ENCODE measurements at places on chromosomes 3 and 15.
A peak's percentile ranks its signal among the peaks of the same experiment; 100 is the strongest.

DNA sequence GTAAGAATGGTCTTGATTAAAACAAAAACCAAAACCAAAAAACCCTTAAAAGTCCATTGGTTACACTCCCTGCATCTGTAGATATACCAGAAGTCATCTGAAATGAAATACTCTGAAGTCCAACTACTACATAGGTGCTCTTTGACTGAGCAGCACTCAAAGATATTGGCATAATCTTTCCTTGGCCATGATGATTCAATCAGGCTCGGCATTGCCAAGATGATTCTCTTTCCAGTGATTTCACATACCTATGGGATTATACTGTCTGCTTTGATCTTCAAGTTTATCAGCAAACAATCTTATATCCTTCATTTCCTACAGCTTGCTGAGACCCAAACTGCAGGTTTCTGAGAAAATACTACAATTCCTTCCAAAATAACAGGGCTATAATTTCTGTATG lies 35.9 kb upstream of the DIPK2A start:
- DNase-seq = no peak

- DNase-seq = no peak
Observed at GRCh38 chr3:31232055-31233025, 300.4 kb upstream of the STT3B start.

- no peak for DNase-seq
Observed at GRCh38 chr3:192090586-192090985, 629.6 kb downstream of the PYDC2 start.

GRCh38 chr3:145448436-145448835 lies 712.5 kb downstream of the PLOD2 start:
- DNase-seq = no peak

DNA sequence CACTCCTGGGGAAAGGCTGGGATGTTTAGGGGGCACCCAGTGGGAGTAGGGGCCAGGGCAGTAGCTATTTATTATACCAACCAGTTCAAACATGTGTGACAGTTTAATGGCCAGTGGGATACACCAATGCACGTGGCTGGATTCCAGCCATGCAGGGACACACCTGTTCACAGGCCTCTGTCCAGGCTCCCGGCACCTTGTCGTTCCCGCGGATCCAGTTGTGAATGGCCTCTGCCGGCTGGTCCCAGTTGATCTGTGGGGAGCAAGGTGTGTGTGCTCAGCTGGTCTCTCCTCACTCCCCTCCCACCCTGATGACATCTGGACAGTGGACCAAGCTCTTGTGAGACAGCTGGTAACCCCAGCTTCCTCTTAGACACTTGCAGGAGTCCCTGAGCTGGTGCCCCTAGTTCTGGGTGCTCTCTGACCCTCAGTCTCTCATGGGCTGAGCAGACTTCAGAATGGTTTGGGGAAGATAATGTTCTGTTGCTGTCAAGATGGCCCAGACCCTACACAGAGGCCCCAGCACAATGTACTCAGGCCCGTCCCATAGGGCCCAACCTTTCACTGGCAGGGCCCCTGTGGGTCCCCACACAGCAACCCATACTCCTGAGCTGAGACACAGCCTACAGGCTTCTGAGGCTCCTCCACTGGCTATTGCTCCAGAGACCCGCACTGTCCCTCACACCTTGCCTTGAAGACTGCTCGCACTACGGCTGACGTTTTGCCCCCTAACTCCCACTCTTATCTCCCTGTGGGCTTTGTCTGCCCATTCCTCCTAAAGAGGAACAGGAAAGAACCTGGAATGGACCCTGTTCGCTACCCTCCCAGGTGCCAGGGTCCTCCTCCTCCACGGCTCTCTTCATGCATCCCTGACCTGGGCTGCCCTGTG lies 25.8 kb downstream of the ALDH1L1 start:
- DNase-seq = no peak

- DNase-seq = no peak
Observed at GRCh38 chr3:42960282-42960681, 18.8 kb upstream of the GASK1A start.

DNA sequence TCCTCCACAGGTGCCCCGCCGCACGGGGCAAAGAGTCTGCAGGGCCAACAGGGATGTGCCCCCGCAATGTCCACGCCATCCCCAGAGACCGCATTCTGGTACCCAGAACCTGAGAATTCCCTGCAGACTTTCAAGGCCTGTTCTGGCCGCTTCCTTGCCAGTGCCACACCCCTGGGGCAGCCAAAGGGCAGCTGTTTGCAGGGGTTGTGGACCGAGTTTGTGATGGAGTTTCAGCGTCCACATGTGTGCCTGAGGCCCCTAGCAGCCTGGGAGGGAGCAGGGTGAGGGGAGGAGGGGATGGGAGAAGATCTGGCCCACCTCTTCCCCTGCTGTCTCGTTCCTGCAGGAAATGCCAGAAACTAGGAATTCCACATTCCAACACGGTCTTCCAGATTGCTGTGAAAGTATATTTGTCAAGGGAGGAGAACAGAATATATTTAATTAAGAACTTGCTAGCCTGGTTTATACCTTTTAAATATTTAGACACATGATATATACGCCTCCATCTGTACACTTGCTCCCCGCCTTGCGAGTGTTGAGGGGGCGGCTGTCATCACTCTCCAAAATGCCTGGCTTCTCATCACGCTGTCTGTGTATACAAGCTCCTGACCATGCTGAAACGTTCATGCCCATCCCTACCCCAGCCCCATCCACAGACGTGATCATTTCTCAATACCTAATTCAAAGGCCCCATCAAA lies 31.1 kb upstream of the RASA2 start:
- DNase-seq = no peak

DNA sequence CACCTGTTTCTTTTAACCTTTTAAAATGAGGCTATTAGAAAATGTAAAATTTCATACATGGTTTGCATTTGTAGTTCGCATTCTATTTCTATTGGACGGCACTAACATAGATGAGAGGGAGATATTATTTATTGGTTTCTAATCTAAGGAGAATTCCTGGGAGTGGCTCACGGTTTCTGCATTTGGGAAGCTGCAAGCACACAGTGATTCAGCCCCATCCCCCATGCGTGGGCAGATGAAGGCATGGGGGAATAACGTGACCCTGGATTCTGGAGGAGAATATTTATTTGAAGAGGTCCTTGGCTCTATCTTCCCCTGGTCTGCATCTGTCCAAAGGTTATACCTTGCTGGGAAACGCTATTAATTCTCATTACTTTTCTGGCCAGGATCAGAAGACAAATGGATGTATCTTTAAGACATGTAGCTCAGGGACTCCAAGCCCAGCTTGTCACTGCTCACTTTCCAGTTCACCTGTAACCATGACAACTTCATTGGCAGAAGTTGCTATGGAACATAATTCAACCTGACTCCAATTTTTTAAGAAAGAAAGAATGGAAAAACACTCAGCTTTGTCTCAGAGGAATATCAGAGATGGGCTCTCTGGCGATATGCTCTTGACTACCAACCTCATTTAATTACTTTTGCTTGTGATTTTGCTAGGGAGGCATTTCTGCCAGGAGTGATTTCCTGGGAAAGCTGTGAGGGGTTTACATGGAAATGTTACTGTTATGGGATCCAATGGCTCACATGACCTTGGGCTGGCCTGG lies 27.2 kb upstream of the POMGNT2 start:
- DNase-seq = no peak

GRCh38 chr3:118980832-118981231 lies 53.8 kb downstream of the IGSF11 start:
- DNase-seq = no peak

DNA sequence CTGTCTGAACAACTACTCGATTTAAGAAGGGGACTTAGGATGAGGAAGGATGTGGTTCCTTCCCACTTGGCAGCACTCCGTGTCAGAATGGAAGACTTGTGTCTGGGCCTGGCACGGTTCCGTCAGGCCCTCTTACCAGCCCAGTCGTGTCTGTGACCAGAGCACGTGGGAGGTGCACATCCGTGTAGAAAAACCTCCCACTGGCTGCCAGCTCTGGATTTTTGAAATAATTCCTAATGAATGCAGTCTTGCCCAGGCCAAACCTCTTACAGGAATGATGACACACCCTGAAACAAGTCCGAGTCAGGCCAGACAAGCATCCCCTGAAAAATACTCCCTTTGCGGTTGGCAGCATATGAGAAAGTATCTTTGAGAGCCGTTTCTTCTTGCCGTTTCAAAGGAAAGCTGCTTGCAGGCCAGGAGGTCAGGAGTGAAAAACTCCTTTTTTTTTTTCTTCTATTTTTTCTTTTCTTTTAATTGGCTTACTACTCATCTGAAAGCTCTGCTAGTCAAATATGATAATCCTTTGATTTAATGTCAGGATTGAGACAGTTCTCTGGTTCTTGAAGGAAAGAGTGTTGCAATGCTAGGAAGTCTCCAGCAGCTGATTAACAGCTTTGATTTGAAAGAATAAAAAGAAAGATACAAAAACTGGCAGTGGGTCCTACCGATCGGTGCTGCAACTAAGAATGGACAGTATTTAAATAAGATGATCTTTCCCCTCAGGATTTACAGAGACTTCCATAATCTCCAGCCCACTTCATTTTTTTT lies 19.8 kb downstream of the IL1RAP start:
- DNase-seq = no peak

GRCh38 chr3:38827791-38828190 lies 11.8 kb upstream of the SCN10A start:
- DNase-seq = no peak

GRCh38 chr3:192570821-192571791 lies 156.2 kb downstream of the FGF12 start:
- peak; percentile 4 for DNase-seq

DNA sequence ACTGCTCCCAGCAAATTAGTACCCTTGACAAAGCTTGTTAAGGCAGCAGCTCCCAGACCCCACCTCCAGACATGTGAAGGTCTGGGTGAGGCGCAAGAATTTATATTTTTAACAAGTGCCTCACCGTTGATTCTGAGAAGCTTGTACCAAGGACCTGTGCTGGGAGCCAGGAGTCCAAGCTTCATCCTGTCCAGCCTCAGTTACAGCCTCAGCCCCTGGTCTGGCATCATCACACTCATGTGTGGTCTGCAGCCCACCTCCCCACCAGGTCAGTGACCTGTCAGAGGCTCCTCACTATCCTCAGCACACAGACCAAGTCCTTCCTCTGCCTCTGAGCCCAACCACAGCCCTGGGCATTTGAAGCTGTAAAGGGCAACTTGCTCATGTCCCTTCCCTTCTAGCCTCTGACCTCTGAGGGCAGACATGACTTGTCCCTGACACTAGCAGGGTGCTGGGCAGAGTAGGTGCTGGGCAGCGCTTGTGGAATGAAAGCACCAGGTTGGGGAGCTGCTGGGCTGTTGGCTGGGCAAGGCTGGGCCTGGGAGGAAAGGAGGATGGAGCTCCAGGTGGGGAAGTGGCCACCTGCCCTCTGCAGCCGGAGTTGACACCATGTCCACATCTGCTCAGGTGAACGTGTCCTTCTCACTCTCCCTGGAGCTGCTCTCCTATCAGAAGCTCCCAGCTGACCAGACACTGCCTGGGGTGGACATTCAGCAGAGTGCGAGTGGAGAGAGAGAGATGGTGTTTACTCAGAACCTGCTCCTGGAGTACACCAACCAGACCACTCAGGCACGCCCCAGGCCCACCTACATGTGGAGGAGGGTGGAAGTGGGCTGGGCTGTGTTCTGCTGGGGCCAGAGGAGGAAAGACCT lies 16.9 kb downstream of the ACAA1 start:
- DNase-seq = no peak

- no peak for DNase-seq
Observed at GRCh38 chr3:189954733-189955665, 165.7 kb downstream of the P3H2 start.

DNA sequence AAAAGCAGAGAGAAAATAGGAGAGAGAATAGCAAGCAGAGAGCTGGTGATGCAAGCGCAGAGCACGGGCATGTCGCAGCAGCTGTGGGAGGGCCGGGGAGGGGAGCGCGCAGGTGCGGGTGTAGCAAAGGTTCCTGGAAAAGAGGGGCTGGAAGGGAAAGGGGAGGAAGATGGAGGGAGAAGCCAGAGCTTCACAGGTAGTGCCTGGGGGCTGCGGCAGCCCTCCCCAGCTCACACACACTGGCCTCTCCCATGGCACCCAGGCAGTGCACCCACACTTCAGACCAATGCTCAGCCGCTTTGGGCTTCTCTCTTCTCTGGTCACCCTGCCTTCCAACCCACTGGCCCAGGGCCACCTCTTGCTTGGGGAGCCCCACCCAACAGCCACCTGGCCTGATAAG lies 72.1 kb downstream of the ADAMTS7 start:
- no peak for DNase-seq

GRCh38 chr3:60393946-60394345 lies 857.3 kb downstream of the FHIT start:
- no peak for DNase-seq

DNA sequence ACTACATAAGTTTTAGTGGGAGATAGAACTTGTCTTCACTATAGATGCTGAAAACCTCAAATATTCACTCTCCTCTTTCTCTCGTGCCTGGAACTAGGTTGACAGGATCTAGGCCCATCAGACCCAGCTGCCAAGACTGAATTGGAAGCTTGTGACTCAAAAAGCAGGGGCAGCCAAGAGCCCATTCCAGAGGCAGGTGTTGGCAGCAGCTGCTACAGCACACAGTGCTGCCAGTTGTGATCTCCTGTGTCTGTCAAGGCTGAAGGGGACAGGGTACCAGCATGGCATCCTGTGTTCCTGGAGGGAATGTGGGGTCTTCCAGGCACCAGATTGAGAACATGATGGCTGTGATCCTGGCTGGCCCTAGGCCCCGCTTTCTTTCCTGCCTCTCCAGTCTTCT lies 92.5 kb upstream of the MB21D2 start:
- DNase-seq = no peak

GRCh38 chr15:34942363-34942762 lies 27.2 kb downstream of the AQR start:
- DNase-seq = no peak

DNA sequence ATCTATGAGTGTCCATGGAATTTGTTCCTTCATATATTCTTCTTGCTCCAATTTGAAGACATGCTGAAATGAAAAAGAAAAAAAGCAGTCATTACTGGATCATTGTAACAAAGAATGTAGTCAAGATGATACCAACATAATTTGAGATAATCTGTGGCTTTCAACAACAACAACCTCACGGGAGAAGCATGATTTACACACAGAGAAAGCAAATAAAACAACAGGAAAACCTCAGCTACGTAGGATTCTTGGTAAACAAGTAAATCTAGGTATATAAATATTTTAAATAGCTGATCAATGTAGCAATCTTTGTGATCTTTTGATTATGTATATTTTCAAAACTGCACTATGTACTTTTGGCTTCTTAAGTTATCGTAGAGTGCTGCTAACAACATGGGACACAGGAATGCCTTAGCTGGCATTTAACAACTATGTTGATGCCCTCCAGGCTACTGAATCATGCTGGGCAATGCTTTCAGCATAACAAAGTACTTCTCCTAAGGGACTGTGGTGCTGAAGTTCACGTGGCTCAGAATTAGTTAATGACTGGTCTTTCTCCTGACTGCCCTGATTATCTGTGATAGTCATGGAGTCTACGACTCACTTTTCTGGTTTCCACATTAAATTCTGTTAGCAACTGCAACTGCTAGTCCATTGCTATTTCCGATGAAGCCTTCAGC lies 96.5 kb upstream of the MYO5C start:
- no peak for DNase-seq

DNA sequence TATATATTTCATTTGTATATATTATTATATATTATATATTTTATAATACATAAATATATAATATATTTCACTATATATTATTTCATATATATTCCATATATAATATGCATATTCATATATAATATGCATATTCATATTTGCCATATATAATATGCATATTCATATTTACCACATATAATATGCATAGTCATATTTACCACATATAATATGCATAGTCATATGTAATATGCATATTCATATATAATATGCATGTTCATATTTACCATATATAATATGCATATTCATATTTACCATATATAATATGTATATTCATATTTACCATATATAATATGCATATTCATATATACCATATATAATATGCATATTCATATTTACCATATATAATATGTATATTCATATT lies 51.2 kb upstream of the GATA2 start:
- DNase-seq = no peak
